ENCODE measurements at places on chromosomes 6 and 20. TPM values are rescaled to one million over a fixed set of nuclear protein-coding genes. Genes with fewer than 3 reads are reported as not detected.

TCF15 gene
- total RNA-seq, result not detected

SIRPD gene
- not detected for total RNA-seq

SLC17A1 gene
- not detected for total RNA-seq

PSMB9 gene
- 20.0 TPM for total RNA-seq

C6orf15 gene
- 0.71 TPM for total RNA-seq

DEFB124 gene
- not detected for total RNA-seq

F13A1 gene
- total RNA-seq, result 7.6 TPM

SMLR1 gene
- not detected for total RNA-seq

EFCAB8 gene
- not detected for total RNA-seq

RAET1L gene
- not detected for total RNA-seq
